ENCODE measurements at places on chromosomes 3 and 15. TPM values are rescaled to one million over a fixed set of nuclear protein-coding genes. Genes with fewer than 3 reads are reported as not detected.

The SEMA7A gene
- 0.96 TPM for total RNA-seq

The C3orf20 gene
- total RNA-seq = not detected

The GHRL gene
- not detected for total RNA-seq

The IL5RA gene
- not detected for total RNA-seq

DNA sequence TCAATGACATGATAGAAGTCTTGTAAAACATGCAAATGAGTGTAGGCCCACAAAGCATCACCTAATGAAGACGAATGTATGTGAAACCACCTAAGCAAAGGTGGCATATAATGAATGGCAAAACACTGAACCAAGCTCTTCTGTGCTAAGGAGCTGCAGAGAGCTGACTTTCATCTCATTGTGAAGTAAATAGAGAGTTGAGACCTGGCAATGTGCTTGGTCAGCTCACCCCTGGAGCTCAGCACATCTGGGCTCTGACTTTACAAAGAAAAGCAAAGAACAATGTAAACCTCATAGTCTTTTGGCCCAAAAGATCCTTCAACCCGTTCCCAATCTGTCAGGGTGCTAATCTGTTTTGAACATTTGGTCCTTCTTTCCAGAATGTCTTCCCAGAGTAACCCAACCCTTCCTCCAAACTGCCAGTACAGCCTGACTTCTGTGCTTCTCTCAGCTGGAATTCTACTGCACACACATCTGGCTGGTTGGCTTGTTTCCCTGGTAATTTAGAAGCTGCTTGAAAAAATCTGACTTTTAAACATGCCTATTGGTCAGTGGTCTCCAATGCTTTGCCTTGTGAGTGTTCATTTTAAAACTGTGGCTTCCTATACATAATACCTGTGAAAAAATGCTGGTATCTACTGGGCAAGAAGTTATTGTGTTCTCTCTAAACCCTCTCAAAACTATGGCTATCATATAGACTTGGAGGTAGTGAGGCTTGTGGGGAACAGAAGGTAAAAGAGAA is 101.7 kb downstream of the CD200R1L start:
- DNase-seq = no peak

DNA sequence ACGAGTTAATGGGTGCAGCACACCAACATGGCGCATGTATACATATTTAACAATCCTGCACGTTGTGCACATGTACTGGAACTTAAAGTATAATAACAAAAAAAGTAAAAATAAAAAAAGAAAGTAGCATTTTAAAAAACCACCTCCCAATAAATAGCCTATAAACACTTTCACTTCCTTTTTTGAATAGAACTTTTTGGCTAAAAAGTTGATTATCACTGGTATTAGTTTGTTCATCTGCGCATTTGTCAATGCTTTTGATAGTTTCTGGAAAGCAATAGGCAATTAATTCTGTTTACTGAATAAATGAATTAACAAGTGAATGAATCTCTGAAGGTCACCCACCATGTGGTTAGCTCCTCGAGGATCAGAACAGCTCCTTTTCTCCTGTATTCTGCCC is 179.9 kb downstream of the SLC9A9 start:
- DNase-seq = no peak

DNA sequence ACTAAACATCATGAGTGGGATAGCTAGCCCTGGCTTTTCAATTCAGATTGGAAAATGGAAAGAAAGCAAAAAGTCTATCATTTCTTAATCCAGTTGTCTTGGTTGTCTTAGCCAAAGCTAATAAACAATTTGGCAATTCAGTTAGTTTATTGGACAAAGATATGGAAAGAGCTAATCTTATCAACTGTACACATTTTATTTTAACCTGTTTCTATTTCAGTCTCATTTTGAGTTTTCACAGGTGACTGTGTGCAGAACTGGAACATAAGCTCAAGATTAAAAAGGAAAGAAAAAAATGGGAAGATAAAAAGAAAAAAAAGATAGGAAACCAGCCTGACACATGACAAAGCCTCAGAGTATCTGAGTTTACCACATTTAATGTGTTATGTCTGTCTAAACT is 642.6 kb downstream of the SQOR start:
- no peak for DNase-seq

DNA sequence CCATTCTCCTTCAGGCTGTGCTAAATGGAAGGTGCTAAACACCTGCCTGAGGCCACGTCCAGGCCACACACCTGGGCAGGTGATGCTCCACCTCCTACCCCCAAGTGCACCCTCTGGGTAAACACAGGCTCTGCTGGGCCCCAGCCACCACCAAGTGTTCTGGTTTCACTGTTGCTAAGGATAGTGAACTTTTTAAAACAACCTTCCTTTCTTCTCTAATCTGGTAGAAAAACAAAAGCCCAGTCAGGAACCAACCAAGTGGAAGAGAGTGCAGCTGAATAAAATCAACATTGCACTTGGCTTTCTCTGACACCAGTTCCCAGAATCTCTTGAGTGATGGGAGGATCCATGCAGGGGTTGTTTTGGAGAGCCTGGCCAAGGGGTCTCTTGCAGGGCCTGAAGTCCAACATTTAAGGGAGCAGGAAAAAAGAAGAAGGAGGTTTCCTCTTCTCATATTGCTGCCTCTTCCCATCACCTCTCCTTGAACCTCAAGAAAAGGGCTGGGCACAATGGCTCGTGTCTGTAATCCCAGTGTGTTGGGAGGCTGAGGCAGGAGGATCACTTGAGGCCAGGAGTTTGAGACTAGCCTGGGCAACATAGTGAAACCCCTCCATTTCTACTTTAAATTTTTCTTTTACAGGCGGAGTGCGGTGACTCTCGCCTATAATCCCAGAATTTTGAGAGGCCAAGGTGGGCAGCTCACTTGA is 26.2 kb upstream of the ATP13A3 start:
- DNase-seq = peak; percentile 53

DNA sequence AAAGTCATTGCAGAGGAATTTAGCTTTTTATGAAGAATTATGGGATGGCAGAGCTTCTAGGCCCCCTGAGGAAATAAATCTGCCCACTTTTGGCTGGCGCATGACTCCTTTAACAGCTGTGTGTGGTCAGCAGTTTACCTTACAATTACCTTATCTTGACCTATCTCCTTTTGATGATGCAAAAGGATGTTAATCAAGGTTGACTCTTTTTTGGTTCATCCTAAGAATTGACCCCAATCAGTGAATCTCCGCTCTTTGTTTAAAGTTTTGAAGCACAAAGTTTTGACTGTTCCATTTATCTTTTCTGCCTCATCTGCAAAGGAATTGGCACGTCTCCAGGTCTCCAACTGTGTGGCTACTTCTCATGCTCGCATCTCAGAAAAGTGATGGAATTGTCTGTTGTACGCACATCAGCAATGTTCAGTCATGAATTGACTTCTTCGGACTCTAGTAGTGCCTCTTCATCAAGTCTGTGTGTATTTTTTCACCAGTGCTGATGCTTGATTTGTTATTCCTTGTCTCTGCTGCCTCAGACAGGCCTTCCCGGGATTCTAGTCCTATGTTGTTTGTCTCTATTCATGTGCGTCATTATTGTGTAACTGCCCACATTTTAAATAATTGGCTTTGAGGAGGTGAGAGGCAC is 196.2 kb upstream of the CFAP20DC start:
- DNase-seq = peak; percentile 94

DNA sequence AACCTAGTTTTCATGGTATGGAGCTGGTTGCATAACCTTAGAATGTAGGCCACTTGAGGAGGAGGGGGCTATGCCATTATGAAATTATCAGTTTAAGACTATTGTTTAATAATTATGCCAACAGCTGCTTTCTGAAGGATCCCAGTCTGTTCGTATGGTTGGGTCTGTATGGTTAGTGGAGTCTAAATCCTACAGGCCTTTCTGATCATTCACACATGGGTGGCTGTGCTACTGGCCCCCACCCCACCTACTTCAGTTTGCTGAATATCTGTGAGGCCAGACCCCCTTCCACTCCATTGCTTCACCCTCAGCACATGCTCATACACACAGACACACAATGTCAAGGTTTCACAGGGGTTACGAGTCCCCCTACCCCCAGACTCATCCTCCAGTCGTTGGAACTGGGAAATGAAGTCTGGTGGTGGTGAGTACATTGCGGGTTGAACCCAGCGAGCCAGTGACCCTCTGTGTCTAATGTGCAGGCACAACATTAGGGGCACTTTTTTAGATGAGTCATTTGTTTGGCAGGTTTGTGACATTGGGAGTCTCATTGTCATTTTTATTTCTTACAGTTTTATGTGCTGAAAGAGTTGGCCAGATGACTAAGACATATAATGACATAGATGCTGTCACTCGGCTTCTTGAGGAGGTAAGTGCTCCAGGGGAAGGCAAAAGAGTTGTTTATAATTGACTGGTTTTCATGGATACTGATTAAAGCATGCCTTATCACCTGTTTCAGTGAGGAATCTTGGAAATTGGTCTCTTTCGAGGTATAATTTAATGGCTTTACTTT is 85.3 kb downstream of the TRAK1 start:
- peak; percentile 75 for DNase-seq
